BJ (cell line): ENCODE measurements at places on chromosomes 7 and 10.

- no peak for DNase-seq
Observed at GRCh38 chr10:110392121-110392520, 87.4 kb upstream of the SMNDC1 start.

GRCh38 chr10:114694752-114695151 lies 36.7 kb upstream of the ABLIM1 start:
- no peak for DNase-seq

GRCh38 chr7:71348821-71349681 lies 217.1 kb downstream of the GALNT17 start:
- no peak for DNase-seq

DNA sequence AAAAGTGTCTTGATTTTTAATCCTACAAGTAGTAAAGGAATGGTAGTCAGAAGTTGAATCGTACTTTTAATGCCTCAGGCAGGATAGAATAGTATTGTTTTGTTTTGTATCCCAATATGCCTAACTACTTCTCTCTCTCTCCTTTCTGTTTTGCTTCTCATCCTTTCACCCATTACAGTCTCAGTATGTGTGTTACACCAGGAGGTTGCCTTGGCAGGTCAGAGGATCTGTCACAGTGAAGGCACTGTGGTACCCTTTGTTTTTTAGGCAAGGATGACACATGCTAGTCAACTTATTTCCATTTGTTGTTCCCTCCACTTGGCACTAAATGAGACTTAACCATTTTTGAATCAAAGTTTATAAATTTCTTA lies 94.4 kb downstream of the MAPK8 start:
- no peak for DNase-seq

DNA sequence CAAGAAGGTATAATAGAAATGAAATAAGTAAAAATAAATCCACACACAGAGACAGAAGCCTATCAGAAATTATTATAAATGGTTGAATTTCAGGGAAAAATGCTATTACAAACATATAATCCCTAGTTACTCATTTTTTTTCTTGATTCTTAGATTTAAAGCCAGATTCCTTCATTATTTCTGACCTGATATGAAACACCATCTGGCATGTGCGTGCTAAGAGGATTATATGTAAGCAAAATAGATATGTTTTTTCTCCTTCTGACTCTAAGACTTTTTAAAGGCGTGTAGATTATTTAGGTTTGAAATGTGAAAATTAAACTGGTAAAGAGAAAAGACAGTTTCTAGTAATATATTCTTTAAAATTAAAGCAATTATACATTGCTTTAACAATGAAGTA lies 236.7 kb upstream of the ETV1 start:
- DNase-seq, result no peak

- no peak for DNase-seq
Observed at GRCh38 chr7:151206914-151207313, 3.4 kb downstream of the H2BK1 start.

DNA sequence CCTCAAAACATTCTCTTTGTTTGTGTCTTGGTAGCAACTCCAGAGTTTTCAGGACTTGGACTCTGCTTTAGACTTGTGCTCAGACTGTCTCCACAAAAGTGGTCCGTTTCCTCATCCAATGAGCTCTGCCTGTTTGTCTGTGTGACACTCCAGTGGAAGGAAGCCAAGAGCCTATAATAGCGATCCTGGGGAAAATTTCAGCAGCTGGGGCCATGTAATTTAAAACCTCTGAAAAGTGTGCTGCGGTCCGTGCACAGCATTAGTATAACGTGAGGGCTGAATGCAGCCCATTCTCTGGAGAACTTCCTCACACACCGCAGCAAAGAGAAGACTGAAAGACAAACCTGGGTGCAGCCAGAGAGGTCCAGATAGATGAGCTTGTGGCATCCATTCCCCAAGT lies at the start of gene LRRC17:
Gene LRRC17 (plus strand): TSS at position 259 of the 400 bp plus-strand sequence. CDS start 20,914 bp downstream, outside the sequence.
- no peak for DNase-seq

GRCh38 chr10:31819391-31819820 lies 109.2 kb downstream of the ARHGAP12 start:
- DNase-seq, result no peak

GRCh38 chr10:72561745-72562166 lies 64.1 kb downstream of the MICU1 start:
- no peak for DNase-seq

DNA sequence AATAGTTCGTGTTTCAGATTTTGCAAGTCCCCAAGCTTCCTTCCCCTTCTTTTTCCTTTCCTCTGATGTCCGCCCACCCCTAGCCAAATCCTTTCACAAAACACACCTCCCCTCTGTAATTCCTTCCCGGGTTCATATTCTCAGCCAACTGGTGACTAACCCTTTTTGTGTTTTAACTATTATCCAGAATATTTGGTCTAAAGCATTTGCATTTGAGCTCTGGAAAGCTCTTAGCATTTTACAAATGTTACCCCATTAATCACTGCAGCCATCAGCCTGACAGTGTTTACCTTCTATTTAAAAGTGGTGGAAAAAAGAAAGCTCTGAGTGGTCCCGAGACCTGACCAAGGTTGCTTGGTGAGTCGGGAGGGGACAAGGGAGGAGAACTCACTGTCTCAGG lies 139.0 kb downstream of the CREB5 start:
- DNase-seq, result no peak

GRCh38 chr7:158386866-158387545 lies 200.6 kb downstream of the PTPRN2 start:
- no peak for DNase-seq

GRCh38 chr7:5217851-5218331 lies 27.9 kb downstream of the WIPI2 start:
- DNase-seq, result no peak

GRCh38 chr10:51046654-51047053 lies 27.6 kb upstream of the PRKG1 start:
- DNase-seq, result no peak

- DNase-seq, result no peak
Observed at GRCh38 chr10:79356104-79356503, 8.8 kb downstream of the PPIF start.

DNA sequence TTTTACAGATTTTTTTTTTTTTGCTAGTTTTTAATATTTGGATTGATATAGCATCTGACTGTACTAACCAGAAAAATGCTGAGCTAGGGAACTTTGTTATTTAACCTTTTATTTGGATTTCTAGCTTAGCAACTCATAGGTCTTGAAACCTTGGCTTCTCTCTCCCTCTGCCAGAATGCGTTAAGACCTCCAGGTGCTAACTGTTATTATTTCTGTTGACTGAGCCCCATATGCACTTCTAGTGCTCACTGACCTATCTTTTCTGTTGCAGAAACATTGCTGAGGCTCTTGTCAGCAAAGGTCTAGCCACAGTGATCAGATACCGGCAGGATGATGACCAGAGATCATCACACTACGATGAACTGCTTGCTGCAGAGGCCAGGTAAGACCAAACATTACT lies 143.6 kb downstream of the LRRC4 start:
- no peak for DNase-seq

DNA sequence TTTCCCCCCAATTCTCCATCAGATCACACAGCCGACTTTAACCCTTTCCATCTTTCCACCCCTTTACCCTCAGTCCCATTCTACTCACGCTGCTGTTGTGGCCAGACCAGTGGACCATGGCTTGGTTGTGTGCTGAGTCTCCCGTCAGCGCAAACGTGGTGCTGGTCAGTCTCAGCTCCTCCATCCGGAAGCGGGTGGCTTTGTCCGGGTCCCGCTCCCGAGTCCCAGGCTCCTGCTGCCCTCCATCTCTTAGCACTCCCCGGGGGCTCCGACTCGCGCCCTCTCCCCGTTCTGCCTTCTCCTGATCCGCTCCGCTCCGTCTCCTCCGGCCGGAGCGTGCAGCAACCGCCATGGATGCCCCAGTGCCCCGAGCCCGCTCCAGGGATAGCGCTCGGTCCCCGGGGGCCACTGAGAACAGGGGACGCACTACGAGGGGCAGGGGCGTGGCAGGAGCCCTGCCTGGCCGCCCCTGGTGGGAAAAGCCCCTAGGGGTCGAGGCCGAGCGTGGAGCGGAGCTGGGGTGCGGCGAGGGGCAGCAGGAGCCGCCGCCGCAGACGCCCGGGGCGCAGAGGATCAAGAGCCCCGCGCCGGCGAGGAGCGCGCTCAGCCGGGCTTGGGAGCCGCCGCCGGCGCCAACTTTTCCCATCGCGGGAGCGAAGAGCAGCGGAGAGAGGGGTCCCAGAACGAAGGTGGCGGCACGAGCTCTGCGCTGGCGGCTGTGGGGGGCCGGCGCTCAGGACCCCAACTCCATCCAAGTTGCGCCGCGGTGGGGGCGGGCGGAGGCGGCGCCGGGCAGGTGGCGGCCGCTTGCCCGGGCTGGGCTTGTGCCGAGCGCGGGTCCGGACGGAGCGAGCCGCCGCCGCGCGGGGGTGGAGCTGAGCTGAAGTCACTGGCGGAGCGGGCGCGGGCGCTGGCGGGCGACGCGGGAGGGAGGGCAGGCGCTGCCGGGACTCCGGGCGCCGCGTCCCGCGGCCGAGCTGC lies at the start of gene SORCS1:
Gene SORCS1 (minus strand): TSS at position 826 of the 981 bp plus-strand sequence.
- no peak for DNase-seq

DNA sequence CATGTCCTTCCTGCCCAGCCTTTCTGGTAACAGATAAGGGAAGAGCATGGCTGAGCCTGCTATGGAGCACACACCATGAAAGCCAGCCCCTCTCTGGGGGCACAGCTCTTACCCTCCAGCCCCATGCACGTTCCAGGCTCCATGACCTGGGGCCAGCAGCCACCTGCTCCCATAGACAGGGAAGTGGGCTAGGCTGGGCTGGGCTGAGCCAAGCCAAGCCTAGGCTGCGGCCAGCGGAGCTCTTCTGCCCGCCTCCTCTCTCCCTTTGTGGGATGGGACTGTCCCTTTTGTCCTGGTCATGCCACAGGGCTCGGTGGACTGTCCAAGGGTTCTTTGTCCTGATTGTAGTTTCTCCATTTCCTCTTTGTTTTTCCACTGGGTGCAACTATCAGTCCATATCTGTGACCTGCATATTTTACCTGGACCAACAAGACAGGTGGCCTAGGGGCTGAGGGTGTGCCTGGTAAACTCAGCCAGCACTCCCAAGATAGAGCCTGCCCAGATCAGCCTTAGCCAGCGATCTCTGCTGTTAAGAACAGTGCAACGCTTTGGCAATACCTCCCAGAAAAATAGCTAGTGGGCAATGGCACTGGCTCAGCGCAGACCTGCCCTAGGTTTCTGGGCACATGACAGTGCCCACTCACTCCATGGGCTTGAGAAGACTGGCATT lies 97.2 kb upstream of the BTBD16 start:
- DNase-seq, result no peak

DNA sequence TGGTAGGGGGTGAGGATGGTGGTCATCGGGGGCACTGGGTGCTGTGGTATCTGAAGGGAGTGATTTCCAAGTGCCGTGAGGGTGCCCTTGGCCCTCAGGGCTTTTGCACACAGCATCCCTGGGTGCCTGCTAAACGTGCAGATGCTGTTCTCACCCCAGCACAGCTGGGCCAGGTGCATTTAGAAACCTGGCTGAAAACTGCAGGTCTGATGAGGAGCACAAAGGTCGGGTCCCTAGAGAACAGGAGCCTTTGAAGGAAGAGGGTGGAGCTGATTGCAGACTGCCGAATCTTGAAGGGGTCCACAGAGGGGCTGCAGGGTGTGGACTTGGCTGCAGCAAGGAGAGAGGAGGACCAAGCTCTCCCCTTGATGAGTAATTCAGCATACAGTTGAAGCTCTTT lies 32.0 kb downstream of the ZMIZ1 start:
- DNase-seq, result no peak

GRCh38 chr7:134031835-134032617 lies 95.1 kb upstream of the LRGUK start:
- DNase-seq, result no peak

DNA sequence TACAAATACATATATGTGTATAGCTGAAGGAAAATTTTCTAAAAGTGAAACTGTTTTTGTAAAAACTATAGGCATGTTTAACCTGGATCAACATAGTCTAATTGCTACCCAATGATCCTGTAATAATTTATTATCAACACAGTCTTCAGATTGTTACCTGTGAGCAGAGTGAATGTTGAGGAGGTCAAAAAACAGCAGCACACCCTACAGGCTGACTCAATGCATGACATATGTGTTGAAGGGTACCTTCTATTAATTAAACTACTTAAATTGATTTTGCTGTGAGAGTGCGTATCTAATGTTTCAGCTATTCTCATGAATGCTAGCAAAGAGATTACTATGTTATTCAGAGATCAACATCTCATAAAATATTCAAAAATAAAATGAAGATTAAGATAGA lies 411.4 kb downstream of the TNS3 start:
- DNase-seq, result no peak
